Activated CD4-positive, alpha-beta T cell treated with anti-CD3 and anti-CD28 coated beads, Interleukin-2, amount 50 U/mL, for 48 hours (primary cell): ENCODE measurements at places on chromosomes 3 and 15.
A peak's percentile ranks its signal among the peaks of the same experiment; 100 is the strongest.

DNA sequence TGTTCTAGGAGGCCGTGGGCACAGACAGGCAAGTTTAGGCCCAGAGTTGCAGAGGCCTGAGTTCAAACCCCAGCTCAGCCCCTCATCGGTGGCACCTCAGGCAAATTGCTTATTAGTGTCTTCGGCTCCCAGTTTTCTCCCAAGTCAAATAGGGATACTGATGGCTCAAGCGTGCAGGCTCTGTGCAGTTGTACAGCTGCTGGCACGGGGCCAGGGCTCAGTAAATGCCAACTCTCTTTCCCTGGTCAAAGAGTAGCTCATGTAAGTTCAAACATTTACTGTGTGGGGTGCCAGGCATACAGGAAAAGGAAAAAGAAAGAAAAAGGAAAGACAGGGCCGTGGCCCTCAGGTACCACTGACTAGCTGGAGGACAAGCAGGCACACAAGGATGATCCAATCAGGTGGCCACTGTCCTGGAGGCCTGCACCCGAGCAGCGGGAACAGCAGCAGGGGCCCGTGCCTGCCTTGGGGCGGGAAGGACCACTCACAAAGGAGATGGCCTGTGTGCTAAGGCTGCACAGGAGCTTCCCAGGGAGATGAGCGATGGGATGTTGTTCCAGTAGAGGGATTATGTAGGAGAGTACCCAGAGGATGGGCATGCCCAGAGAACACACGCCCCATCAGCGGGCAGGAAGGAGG, 70.8 kb downstream of the TBC1D2B start:
- no peak for DNase-seq

DNA sequence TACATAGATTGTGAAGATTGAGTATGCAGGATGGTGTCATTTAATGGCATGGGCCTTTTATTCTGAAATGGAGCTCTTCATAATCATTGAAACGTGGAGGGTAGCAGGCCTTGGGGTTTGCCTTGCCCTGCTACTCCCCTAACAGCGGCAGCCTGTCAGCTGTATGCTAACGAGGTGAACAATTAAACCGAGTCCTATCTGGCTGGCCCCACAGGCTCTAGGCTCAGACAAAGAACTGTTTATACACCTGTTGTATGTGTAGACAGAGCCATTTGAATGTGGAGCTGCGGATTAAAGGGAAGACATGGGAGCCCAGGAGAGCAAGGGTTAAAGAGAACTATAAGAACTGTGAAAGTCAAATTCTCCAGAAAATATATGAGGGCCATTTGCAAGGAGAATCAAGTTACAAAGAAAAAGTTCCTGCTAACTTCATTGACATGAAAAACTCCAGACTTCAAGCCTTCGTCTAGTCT, 116.7 kb upstream of the CGNL1 start:
- no peak for DNase-seq

- no peak for DNase-seq
Measured at GRCh38 chr3:52439426-52440248, 5.3 kb downstream of the SEMA3G start.

DNA sequence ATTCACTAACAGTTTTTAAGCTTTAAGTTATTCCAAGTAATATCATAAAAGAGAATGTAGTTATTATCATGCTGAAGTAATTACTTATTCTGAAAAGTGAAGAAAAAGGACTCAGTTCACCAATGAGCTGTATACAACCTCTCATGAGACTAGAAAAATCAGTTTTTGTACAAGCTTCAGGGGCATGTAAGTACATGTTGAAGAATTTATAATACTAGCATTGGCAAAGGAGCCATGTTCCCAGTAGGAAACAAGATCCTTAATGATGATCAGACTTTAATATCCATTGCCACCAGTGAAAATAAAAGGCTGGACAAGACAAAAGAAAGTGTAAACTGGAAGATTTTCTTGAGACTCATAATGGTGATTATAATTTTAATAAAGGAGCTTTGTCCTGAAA, 532.8 kb downstream of the PLOD2 start:
- DNase-seq = no peak

DNA sequence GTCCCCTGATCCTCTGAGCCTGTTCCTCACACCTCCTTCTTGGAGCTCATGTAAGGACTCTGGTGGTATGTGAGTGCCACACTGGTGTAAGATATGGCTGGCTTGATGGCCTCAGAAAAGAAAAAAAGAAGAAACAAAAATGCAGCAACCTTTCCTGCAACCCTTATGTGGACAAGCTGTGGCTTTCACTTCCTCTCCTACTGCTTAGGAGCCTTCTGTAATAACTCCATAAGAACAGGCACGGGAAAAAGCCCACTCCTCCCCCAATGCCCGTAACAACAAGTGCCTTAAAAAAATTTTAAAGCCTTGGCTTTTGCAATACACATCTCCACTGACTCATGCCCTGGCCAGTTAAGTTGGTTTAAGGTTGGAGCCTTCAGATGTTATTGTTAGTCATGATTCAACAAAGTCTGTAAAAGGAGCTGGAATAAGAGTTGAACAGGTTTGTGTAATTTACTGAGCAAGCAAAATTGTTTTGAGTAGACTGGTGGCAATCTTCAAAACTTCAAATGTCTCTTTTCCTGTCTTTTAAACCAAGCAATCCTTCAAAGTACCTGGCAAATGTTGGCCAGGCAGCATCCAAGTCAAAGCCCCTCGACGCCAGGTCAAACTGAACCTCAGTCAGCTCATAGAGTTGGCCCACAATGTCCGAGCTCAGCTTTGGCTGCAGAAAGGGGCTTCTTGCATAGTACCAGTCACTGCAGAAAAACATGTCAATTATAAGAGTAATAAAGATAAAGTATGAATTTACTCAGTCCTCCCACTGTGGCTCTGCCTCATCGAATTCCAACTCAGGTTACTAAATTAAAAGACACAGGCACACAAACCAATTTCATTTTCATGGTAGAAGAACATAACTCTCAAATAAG, 22.9 kb downstream of the FYCO1 start:
- no peak for DNase-seq

DNA sequence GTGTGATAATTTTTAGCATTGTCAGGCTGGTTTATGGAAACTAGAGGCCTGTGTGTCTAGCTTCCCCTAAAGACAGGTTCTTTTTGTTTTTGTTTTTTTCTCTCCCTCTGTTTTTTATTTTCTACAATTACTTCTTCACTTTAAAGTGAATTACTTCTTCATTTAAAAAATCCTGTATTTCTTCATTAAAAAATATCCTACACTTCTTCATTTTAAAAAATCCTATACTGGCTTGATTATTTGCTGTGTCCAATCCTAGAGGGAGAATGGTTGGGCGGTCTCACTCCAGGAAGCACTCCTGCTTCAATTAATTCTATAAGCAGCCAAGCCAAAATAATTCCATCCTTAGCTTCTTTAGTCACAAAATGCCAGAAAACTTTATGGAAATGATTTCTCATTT, 11.8 kb downstream of the ATG7 start:
- DNase-seq = no peak

- DNase-seq = no peak
Measured at GRCh38 chr3:110341047-110341446, 730.6 kb upstream of the NECTIN3 start.

DNA sequence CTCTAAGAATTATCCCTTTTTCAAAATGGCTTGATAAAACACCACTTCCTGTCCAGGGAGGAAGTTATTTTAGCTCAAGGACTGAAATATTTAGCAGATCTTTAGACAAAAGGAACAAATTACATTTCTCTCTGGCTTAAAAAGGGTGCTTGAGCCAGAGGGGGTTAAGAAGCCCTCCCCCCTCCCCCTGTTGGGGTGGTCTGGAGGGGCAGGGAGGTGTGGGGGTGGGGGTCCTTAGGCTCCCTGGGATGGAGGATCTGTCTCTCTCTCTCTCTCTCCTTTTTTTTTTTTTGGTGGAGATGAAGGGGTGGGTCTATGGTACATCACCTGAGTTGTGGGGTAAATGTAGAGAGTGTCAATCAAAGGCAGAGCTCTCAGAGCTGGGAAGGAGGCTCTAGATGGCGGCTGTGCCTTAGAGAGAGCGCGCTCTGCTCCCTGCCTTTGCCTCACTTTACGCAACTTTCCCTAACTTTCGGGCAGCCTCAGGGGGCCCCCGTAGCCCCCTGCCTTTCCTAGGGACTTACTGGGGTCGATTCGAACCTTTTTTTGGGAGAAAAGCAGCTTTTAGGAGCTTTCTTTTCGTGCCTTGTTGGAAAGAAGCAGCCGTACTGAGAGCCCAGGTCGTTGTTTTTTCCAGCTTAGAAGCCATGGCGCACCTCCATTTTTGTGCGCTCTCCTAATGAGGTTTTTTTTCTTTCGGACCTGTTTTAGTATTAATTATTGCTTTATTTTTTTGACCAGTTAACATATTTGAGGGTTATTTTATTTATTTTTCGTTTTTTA, at the start of gene CHD2:
CHD2 (plus strand) TSS at position 377 of the 783 bp plus-strand sequence. CDS start 914 bp downstream, outside the sequence.
- peak; percentile 64 for DNase-seq

DNA sequence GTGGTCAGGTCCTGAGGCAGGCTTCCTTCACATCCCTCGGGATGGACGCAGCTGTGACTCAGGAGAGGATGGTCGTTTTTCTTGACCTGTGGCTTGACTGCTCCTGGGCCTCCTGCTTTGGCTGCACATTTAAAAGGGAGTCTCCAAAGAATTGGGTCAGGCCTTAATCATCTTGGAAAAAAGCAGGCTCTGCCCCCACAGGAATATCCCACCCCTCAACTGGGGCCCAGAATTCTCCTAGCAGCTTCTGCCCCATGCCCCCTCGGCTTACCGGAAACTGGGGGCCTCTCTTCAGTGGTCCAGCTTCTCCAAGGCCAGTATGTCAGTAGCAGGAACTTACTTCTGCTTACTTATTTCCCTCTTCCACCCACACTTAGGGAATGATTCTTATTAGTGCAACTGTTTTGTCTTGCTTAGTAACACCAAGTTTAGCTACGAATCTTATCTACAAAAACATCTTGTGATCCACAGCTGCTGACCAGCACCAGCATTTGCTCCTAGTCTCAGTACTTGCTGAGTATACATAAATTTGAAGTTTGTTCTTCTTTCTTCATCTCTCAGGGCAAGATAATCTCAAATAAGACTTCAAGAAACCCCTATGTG, 35.7 kb downstream of the ATG7 start:
- DNase-seq = no peak

DNA sequence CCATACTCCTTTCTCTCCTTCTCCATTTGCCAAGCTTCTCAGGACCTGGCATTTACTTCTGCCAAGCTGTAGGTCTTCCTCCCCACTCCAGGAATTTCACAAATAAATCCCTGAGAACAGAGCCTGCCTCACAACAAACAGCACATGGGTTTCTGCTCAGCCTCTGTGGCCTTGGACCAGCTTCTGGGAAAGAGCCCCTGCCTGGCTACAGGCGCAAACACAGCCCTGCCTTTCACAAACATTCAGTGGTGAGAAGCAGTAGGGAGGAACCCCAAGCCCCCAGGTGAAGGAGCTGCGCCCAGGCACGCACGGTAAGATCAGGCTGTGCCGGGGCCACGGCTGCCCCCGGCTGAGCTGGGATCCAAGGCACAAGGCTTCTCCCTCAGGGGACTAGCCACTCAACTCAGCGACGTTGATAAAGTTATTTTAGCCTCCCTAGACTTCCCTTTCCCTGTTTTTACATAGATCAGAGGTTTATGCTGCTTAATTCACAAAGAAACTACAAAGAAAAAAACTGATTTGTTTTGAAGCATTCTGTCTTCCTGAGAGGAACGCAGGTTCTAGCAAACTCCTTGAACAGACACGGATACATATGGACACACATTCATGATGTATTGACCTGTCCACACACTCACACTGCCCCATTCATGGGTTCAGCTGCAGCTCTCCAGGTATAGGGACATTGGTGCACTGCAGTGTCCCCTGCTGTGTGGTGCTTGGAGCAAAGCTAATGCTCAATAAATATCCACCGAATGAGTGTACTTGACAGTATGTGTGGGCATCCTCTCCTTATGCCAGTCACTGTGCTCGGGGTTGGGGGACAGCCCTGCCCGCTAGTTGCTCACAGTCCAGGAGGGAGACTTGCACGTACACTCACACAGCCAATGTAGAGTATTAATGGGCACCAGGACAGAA, 25.4 kb downstream of the HES1 start:
- DNase-seq = no peak

DNA sequence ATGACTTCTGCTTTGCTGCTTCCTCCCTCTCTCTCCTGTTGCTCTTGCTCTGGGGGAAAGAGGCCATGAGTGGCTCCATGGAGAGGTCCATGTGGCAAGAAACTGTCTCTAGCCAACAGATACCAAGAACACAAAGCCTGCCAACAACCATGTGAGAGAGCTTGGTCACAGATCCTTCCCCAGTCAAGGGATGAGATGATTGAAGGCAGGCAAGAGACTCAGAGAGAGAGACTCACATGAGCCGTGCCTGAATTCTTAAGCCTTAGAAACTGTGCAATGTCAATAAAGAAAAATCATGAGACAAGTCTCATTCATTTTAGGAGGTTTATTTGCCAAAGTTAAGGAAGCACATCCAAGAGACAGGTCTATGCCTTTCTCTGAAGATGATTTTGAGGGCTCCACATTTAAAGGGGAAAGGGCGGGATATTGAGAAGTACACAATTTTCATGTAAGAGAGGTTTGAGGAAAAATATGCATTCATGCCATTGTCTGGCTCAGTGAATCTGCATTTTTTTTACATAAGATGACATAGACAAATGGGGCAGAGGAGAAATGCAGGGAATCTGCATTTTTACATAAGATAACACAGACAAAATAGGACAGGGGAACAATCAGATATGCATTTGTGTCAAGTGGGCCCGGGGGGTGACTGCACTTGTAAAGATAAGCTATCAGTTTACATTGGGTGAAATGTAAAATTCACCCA, 59.5 kb upstream of the SUCLG2 start:
- DNase-seq = no peak

- no peak for DNase-seq
Measured at GRCh38 chr3:114848643-114849350, 298.3 kb downstream of the ZBTB20 start.

DNA sequence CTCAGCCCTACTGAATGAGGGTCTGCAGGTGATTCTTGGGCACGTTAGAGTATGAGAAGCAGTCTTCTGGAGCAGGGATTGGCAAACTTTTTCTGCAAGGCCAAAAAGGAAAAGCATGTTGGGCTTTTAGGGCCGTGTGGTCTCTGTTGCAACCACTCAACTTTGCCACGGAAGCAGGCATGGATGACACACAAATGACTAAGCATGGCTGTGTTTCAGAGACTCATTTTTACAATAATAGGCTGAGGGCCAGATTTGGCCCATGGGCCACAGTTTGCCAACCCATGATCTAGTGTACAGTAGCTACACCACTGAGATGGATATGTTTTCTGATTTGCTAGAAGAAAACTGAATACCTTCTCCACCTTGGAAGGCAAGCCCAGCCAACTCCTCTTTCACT, 66.1 kb upstream of the PRICKLE2 start:
- DNase-seq = no peak

- no peak for DNase-seq
Measured at GRCh38 chr15:78681281-78682003, 40.4 kb upstream of the CHRNB4 start.

DNA sequence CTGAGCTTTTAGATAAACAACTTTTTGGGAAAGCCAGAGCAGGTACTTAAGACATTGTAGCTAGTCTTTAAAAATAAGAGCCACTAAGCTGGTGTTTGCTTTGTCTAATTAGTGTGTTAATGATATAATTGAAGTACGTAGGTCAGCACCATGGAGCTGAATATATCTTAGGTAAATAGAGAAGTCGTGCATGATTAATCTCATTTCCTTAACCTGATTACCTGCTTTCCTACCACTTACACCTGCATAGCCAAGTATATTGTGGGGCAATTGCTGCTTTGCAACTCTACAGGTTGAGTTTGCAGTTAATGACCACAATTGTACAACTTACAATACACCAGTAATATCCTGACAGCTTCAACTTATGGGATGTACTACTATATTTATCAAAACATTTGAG, 17.6 kb upstream of the TOPAZ1 start:
- DNase-seq = no peak

GRCh38 chr3:33717616-33717865, 513 bp downstream of the CLASP2 start:
- peak; percentile 69 for DNase-seq
